ENCODE measurements at places on chromosomes 16 and 17.

DNA sequence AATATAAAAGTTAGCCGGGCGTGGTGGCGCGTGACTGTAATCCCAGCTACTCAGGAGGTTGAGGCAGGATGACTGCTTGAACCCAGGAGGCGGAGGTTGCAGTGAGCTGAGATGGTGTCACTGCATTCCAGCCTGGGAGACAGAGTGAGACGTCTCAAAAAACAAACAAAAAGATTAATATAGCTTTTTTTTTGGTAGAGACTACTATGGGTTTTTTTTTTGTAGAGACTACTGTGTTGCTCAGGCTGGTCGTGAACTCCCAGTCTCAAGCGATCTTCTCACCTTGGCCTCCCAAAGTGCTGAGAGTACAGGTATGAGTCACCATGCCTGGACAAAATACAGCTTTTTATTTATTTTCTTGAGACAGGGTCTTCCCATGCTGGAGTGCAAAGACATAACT is 20.2 kb downstream of the ZNRF1 start:
- DNase-seq: no peak

GRCh38 chr17:57669671-57670529 is 75.2 kb downstream of the CCDC182 start:
- no peak for DNase-seq

- DNase-seq: no peak
Observed at GRCh38 chr17:69535016-69535570, 120.6 kb downstream of the MAP2K6 start.

DNA sequence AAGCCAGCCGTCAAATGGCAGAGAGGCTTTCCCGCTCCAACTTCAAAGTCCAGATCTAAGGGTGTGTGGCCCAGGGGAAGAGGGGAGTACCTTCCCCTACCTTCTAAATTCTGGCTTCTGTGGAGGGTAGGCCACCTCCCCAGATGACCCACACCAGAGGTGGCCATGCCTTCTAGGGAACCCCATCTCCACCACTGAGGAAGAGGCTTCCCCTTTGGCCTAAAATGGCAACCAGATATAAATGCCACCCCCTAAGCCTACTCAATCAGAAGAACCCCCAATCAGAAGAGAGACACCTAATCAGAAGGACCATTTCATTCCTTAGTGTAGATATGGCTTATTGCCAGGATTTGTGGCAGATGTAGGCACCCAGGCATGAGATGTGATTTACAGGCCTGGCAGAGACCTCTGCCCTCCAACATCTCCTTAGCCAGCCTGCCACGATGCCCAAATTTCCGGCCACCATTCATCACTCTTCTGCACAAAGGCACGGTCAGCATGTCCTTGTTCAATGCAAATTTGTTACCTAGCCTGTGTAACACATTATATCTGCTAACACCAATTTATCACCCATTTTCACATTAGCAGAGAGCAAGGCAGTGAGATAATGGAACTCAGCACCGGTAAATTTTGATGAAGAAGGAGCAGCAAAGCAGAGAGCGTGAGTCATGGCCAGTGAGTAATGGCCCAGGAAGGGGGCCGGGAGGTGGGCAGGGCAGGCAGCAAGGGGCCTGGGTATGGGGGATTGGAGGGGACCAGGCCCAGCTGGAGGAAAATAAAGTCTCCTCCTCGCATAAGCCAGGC is 1.2 kb upstream of the MGAT5B start:
- no peak for DNase-seq

GRCh38 chr16:73053364-73054124 is 5.6 kb upstream of the ZFHX3 start:
- no peak for DNase-seq

DNA sequence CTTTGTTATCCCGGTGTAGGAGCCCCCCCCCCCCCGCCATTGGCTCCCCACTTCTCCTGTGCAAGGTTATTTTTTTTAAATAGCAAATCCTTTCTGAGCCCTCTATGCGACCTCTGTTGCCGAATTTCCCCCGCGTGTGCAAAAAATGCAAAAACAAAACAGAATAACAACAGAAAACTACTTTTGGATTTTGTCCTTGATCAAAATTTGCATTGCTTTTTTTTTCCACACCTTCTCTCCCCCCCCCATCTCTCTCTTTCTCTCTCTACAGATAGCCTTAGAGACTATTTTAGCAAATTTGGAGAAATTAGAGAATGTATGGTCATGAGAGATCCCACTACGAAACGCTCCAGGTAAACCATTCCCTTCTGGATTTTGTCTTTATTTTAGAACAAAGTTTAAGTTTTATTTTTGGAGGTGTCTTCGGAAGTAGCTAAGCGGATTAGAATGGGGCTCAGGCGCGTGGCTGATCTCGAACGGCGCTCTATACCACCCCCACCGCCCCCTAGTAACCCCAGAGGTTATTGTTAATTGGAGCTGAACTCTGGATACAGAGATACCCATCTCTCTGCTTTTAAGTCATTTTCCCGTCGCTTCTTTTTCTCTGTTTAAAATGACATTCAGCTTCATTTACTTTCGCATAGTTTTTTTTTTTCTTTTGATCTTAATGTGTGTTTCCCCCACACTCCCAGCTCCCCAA is 1.0 kb downstream of the MSI2 start:
- no peak for DNase-seq

DNA sequence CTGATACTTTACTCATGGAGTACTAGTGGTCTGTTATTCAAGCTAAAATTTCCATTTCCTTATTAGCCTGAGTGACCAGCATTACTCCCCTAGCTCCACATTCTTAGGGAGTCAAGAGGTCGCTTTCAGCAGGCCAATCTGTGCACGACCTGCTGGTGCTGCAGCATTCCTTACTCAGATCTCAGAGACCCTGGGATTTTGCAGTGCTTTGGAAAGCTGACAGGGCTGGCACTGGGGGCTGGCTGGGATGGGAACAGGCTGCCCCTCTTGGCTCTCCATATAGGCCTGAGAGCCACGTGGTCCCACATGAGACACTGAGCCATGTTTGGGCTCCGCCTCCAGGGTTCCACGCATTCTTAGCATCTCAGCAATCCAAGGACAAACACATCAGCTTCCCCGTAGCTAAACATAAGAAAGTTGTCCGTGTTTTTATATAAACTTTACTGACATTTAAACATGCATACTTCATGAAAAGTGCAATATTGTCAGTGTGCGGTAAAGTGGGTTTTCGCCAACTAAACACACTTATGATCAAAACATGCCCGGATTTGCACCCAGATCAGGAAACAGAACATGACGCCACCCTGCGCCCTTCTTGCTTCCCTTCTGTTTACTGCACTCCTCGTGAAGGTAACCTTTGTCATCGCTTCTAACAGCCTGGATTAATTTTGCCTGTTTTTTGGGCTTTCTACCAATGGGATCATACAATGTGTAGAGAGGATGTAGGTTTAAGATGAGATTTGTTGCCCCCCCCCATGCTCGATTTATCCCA is 254.5 kb upstream of the CACNG5 start:
- DNase-seq: peak; percentile 27

DNA sequence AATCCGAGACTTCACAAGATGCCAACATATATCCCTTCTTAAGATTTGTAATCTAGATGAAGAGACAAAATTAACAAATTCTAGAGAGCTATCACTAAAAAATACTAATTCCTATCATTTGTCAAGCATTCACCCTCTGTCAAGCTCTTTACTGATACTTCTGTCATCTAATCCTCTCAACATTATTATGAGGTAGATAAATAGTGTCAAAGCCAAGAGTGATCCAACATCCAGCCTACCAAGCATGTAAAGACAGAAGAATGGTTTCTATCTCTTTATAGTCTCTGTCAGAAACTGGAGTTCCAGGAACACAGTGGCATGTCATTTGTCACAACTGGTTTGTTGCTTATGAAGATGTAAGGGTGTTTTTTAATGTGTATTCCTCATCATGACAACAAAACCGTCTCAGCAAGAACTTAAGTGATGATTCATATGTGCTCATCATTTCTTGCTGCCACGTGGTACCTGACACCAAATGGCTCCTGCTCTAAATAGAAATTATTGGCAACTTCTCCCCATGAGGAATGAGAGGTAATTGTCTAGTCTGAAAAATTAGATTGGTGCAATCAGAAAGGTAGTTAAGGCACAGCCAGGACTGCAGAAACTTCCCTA is 196.8 kb downstream of the TOX3 start:
- no peak for DNase-seq

- DNase-seq: no peak
Observed at GRCh38 chr17:63378411-63379375, 67.4 kb downstream of the CYB561 start.

DNA sequence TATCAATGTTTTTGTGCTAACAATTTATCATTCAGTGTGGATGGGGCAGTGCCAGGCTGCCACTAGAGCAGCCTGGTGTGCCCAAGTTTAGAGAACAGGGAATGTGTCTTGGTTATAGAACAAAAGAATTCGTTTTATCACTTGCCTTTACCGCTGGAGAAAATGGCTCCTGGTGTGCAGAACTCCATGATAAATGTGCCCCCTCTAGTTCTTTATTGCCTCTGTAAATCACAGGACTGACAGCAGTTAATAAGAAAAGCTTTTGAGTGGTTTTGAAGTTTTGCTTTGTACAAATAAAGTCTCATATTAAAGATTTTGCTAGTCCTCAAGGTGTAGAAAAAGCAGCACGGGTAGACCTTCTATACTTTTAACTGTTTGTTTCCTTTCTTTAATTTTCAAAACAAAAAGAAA is 28.2 kb upstream of the PSMD7 start:
- no peak for DNase-seq

DNA sequence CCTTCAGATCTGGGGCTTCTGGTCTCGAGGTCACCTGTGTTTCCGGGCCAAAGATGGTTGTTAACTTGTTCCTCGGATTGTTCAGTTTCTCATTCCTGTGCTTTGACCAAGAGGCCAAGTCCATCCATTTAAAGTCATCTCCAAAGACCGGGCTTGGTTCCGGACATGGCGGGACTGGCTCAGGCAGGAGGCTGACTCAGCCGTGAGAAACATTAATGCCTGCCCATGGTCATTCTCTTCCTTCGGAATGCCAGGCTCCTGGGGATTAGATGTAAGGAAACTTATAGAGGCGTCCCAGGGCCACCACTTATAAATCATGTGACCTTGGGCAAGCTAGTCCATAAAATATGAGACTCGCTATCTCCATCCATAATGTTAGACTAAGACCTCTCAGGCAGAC is 13.6 kb upstream of the NKD1 start:
- DNase-seq: no peak

DNA sequence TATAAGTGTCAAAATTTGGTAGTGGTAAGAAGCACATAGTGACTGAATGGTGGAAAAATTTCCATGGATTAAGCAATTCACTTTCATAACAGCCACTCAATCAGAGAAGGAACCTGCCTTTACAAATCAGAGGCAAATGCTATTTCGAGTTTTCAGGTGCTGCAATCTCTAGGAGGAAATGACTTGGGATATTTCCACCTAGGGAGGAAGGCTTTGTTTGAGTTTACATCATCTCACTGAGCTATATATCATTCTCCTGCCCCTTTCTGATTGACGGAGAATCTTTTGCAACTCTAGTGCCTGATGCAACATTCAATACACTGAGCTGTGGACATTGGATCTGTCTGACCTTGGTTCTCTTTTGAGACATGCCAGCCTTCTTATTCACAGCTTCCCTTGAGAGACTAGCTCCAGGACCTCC is 26.3 kb downstream of the MARCHF10 start:
- DNase-seq: no peak

DNA sequence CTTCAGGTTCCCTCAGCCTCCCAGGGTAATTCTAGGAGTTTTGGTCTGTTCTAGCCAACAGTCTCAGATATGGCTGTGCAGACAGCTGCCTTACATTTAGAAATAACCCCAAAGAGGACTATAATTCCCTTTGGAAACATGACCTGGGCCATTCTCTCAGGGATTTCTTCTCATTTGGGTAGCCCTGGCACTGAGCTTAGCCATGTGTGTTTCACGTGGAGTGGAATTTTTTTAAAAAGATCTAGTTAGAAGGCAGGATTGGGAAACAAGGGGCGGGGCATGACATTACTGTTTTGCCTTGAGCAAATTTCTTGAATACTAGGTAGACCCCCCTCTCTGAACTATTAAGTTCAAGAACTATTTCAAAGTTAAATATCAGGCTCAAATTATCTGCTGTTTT is 29.6 kb upstream of the MRC2 start:
- DNase-seq: peak; percentile 24

- DNase-seq: no peak
Observed at GRCh38 chr17:49454050-49454449, 39.4 kb upstream of the PHB1 start.

GRCh38 chr17:33593991-33594390 is 300.9 kb upstream of the ASIC2 start:
- no peak for DNase-seq
